Trophoblast cell (in vitro differentiated cells and primary cell): ENCODE measurements at places on chromosomes 1 and 21.

GRCh38 chr1:159935719-159936272, 9.6 kb downstream of the IGSF9 start:
- no peak for DNase-seq

- no peak for DNase-seq
Observed at GRCh38 chr1:48947761-48948537, 171.3 kb upstream of the BEND5 start.

DNA sequence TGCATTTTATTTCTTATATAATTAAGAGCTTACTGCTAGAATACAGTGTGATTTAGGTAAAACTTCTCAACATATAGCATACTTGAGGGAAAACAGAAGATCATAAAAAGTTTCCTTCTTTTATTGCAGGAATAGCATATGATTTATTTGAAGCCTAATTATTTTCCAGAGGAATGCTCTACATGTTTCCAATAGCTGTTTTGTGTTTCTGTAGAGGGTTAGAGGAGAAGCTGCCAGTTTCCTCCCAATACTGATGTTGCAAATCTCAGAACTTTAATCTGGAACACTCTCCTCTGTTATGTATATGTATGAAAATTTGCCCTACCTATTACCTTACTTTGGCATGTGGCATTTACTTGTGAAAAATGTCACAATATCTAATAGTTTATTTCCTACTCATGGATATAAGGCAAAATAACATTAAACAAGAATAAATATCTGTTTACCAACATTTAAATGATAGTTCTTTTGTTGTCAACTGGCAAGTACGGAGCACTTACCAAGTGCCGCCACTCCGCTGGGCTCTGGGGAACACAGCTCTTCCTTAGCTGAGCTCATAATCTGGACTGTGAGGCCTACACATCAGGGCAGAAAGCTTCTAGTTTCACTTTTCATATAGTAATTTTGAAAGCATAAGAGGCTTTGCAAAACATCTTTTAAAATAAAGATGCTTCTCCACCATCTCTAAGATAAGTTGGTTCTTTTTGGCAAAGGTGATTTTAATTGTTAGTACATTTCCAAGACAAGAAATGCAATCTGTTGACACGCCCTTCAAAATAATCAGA, 239.8 kb upstream of the C1orf105 start:
- peak; percentile 4 for DNase-seq

GRCh38 chr1:1236945-1237873, 5.2 kb downstream of the B3GALT6 start:
- no peak for DNase-seq

- DNase-seq: no peak
Observed at GRCh38 chr1:10979483-10979920, 33.0 kb upstream of the TARDBP start.

- no peak for DNase-seq
Observed at GRCh38 chr1:183080406-183080805, 57.2 kb downstream of the LAMC1 start.

- no peak for DNase-seq
Observed at GRCh38 chr1:6965083-6965934, 180.1 kb downstream of the CAMTA1 start.

- peak; percentile 45 for DNase-seq
Observed at GRCh38 chr1:236095705-236096520, 31.0 kb upstream of the NID1 start.

- DNase-seq: no peak
Observed at GRCh38 chr21:46555225-46555617, 49.7 kb downstream of the S100B start.

DNA sequence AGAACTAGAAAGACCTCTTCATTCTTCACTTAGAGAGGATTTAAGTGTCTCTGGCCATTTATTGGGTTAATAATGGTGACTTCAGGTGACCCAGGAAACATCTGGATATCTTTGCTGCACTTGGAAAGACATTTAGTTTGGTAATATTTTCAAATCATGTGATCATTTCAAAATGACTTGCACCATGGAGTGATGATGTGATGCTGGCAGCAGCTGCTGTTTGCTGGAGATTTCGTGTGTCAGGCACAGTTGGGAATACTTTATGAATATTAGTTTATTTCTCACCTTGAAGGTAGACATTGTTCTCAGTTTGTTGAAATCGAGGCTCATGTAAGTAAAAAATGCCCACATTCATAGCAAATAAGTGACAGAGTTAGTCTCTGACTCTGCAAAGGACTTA, 236.0 kb downstream of the DISC1 start:
- no peak for DNase-seq
